NCI-H2029 (cell line): ENCODE measurements at places on chromosomes 2 and 18.

DNA sequence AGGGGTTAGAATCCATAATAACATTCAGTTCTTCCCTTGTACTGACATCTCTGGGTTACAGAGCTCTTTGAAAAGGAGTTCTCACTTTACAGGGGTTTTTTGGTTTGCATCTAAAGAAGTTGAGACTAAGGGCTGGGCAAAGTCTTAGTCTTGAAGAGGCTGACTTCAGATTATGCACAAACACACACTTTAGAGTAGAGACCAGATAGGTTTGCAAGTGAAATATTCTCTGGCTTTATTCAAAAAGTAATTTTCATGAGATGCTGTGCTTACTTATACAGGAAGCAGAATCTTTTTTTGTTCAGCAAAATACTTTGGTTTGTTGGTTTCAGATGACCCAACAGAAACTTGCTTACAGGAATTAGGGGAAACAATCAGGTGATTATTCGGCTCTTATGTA, 410.9 kb upstream of the LRRTM1 start:
- DNase-seq, result no peak

DNA sequence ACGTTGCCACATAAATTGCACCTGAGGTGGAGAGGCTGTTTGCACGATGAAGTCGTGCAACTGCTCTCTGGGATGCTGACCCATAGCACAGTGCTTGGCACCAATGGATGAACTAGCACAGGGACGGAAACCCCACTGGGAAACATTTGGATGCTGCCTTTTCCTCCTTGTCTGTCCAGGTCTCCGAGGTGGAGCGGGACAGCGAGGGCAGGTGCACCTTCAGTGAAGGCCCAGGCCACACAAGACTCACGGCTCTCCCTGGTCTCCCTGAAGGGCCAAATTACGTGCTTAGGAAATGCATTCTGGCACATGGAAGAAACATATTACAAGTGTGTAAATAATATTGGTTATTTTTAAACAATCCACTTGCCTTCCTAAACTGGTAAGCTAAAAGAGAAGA, 70.3 kb downstream of the TPO start:
- DNase-seq, result no peak

GRCh38 chr2:104914509-104914908, 60.6 kb downstream of the POU3F3 start:
- DNase-seq, result no peak

GRCh38 chr2:78979380-78980151, 45.9 kb upstream of the REG3G start:
- peak; percentile 2 for DNase-seq

DNA sequence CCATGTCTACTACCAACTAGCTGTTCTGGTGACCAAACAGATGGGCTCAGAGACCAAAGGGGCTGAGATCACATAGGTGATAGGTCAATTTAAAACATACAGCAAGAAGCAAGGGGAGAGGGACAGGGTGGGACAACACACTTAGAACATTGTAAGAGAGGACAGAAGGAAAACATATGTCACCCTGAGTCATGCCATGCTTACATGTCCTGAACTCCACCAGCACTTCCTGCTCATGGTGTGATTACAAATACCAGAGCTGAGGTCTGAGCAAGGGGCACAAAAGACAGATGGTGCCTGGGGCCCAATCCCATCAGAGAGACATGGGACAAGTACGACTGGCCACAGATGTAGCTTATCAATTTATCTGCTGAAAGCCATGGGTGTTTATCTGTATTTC, 28.7 kb upstream of the GALNT14 start:
- DNase-seq, result no peak

DNA sequence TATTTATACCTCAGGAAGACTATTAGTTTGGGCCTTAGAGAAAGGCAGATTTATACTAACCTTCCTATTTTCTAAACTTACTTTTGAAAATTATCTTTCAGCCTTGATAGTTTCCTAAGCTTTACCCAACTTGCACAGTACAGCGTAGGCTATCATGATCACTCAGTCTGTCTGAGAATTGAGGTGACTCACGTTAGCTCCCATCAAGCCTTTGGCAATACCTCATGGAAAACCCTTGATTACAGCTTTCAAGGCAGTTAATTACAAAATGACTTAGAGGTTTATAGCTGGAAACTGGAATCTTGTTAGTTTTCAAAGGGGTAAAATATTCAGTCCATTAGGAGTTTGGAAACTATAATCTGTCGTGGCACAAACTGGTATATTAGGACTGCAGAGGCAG, 26.4 kb upstream of the ARMC9 start:
- DNase-seq, result no peak

GRCh38 chr18:9365406-9365805, 30.8 kb downstream of the TWSG1 start:
- DNase-seq, result no peak

DNA sequence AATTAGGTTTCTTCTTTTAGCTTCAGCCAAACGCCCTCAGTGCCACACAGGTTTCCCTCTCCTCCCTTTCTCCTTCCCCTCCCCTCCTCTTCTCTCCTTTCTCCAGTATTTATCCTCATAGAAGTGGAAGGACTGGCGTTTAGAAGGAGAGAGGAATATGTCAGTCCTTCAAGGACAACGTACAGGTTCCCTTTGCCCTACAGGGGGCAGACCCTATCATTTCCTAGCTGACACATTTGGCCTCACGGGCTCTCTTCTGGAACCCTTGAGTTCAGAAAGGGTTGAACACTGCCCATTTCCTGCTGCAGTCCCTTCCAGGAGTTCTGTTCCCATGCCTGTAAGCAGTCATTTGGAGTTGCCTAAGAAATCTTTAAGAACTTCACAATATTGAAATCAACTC, 46.1 kb downstream of the CDCA7 start:
- no peak for DNase-seq

DNA sequence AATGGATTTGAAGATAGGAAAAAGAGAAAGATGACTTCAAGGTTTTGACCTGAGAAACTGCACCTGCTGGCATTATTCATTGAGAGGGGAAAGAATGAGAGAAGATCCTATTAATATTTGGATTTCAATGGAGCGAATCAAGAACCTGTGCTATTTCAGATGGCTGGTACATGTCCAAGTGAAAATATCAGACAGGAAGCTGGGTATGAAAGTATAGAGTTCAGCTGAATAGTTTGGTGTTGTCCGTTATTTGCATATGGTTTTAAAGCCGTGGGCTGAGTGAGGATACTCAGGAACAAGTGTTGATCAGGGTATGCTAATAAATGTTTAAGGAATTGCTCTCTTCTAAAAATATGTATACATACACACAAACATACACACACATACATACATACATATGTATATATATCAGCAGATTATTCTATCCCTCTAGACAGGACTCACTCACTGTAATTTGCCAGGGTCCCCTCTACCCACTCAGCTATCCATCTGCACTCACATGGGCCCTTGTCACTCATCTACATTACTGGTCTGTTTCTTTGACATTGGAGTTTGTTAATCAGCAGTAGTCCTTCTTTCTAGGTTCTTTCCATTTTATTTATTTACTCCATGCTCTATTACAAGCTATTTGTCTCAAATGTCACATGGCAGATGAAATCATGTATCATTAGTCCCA, 33.9 kb upstream of the IKZF2 start:
- no peak for DNase-seq

DNA sequence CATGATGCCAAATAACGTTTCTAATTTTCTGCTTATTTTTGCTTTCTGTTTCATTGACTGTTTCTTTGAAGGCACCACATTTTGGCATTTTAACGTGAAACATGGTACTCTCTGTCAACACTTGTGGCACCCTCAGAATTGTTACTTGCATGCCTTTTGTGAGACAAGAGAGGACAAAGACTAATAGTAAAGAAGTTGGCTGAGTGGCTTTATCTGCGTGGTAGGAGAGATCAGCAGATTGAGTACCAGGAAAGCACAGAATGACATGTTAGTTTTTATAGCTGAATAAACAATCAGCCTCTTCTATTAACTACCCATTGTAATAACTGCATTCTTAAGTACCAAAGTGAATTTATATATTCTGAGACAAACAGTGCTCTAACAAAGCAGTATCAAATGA, 8.6 kb downstream of the ZNF638 start:
- no peak for DNase-seq

GRCh38 chr2:135186054-135186453, 134.0 kb downstream of the RAB3GAP1 start:
- DNase-seq, result no peak

- peak; percentile 49 for DNase-seq
Observed at GRCh38 chr2:28390746-28391563, 1.7 kb upstream of the FOSL2 start.

DNA sequence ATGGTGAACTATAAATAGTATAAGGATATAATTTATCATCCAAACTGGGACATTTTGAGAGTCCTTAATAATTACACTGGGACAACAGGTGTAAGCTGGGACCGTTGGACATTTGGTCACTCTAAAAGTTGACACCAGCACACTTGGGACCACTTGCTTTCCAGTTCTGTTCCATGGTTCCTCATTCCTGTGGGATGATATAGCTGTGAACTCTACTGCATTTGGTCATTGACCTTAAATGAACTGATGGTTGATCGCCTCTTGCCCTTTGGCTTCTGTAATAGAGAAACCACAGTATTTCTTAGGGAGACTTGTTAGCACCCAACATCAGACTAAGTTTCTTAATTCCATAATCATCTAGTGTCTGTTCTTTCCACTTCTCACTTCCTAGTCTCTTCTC, 46.7 kb downstream of the EML6 start:
- DNase-seq, result no peak

- DNase-seq, result no peak
Observed at GRCh38 chr2:55779459-55780421, 86.1 kb upstream of the PNPT1 start.

- peak; percentile 2 for DNase-seq
Observed at GRCh38 chr2:94874277-94874997, 3.2 kb downstream of the TEKT4 start.

GRCh38 chr2:173427887-173428668, 73.4 kb downstream of the CDCA7 start:
- peak; percentile 2 for DNase-seq

GRCh38 chr18:36934884-36935283, 106.0 kb downstream of the KIAA1328 start:
- DNase-seq, result no peak

DNA sequence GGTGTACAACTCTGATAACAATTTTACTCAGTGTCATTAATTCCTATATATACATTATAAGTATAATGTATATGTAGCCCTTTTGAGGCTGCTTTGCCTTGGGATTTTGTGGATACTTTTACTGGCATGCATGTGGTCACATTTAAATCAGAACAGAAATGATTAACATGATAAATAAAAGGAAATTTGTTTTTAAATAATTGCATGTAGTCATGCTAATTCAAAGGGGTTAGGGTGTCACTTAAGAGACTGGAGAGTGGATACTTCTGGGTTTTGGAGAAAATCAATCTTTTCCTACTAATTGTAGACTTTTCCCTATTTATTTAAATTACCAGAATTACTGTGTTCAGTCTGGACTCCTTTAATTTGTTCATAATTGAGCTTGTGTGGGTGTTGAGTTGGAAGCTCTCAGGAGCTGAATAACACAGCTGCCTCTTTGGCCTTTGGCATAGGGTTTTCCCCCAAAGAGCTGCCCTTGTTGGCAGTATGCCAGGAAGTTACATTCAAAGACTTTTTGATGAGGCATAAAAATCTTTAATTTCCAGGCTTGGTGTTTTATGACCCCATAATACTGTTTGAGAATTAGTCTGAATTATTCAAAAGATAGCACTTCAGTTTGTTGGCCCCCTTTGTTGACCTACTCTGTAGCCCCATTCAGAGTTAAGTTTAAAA, 484.7 kb upstream of the NRP2 start:
- DNase-seq, result no peak

DNA sequence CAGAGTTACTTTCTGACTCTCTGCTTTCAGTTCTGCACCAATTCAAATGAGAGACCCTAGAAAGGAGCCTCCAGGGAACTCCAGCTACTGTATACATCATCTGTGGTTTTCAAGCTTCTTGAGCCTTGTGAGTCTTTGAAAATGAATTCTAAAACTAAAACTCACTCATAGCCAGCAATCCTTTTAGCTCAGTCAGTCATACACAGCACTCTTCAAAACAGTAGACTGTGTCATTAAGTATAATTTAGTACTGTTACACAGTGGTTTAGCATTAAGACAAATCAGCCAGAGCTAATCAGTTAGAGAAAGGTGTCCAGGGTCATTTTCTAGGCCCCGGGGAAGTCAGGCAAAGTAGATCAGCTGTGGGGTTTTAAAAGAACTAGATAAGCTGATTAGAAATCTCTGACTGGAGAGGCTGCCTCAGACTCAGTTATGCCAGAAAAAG, 322.1 kb upstream of the THUMPD2 start:
- DNase-seq, result no peak

- no peak for DNase-seq
Observed at GRCh38 chr2:46329803-46330775, 32.9 kb downstream of the EPAS1 start.

DNA sequence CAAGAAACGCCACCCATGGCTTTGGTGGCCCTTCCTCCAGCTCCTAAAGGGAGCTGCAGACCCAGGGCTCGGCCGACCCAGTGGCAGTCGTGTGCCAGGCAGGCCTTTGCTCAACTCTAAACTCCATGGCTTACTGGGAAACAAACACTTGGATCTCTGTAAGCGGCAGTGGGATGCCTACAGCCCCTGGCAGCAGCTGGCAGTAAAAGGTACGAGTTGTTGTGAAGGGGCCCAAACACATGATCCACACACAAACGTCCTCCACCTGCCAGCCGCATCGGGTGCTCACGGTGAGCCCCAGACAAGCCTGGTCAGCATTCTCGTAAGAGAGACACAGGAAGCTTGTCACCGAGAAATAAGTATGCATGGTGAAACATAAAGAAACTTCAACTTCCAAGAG, 214.9 kb downstream of the MGAT5 start:
- DNase-seq, result no peak

- no peak for DNase-seq
Observed at GRCh38 chr2:227411320-227411989, 23.7 kb upstream of the SCYGR1 start.

DNA sequence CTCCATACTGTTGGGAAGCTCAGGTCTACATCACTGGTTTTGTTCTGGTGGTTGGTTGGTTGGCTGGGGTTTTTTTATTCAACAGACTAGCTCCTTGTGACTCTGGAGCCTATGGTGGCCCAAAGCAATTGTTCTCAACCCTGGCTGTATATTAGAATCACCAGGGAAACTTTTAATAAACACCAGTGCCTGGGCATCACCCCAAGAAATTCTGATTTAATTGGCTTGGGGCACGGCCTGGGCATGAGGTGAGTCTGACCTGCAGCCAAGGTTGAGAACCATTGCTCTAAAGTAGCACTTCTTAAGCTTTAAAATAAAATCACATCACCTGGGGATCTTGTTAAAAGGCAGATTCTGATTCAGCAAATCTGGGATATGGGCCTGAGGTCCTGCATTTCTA, 184.1 kb downstream of the C1D start:
- DNase-seq, result no peak

- DNase-seq, result no peak
Observed at GRCh38 chr2:151374436-151374835, 17.0 kb downstream of the TNFAIP6 start.

DNA sequence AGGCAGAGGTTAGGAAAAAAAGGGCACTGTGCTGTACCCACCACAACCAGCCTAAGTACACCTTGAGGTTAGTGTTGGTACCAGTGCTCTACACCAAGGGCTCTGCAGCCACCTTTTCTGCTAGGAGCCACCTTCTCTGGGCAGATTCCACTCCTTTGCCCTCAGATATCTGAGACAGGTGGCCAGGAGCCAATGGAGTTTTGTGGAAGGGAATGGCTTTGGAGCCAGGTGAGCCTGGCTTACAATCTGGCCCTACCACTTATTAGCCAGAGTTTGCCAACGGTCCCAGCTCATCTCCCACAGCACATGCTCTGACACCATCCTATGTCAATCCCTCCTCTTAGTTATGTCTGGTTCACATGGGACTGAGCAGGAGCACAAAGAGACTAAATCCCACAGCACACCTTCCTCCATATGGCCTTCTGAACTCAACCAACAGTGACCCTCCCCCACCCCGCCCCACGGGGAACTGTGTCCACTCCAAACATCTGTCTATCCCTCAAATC, 77.5 kb downstream of the CLHC1 start:
- no peak for DNase-seq
